ENCODE measurements at places on chromosomes 3 and 15. TPM values are rescaled to one million over a fixed set of nuclear protein-coding genes. Genes with fewer than 3 reads are reported as not detected.

Gene HCLS1
- total RNA-seq, result 0.48 TPM

Gene STX19
- total RNA-seq, result not detected

Gene CTXN2
- not detected for total RNA-seq

Gene FBXW12
- total RNA-seq, result 0.07 TPM

Gene IL17RE
- total RNA-seq, result 1.5 TPM

Gene COLQ
- 1.00 TPM for total RNA-seq

Gene SLC15A2
- 1.7 TPM for total RNA-seq

Gene RAB7A
- total RNA-seq, result 40.6 TPM

Gene FAH
- total RNA-seq, result 17.6 TPM

Gene MYRIP
- 7.8 TPM for total RNA-seq

Gene PLA2G4E
- total RNA-seq, result not detected

GRCh38 chr3:69283913-69284611 lies 101.8 kb downstream of the FRMD4B start:
- DNase-seq, result no peak

DNA sequence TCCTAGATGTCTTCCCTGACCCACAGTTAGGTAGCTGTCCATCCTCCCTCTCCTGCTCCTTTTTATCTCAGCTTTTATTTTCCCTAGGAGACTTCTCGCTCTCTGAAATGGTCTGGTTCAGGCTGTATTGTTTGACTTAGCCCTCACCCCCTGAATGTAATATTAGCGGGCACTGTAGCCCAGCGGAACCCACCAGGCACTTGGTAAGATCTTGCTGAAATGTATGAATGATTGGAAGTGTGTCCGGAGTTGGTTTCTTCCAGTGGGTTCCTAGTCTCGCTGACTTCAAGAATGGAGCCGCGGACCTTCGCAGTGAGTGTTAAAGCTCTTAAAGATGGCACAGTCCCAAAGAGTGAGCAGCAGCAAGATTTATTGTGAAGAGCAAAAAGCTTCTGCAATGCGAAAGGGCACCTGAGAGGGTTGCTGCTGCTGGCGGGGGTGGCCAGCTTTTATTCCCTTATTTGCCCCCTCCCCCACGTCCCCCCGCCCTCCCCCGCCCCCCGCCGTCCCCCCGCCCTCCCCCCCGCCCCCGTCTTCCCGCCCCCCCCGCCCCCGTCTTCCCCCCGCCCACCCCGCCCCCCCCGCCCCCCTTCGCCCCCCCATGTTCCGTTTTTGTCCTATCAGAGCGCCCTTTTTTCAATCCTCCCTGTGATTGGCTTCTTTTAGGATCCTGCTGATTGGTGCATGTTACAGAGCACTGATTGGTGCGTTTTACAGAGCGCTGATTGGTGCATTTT lies 694 bp upstream of the EEFSEC start:
- DNase-seq, result peak; percentile 57

GRCh38 chr3:12556314-12556689 lies 585 bp upstream of the MKRN2 start:
- no peak for DNase-seq

GRCh38 chr3:182078929-182079328 lies 367.2 kb downstream of the SOX2 start:
- DNase-seq, result no peak

DNA sequence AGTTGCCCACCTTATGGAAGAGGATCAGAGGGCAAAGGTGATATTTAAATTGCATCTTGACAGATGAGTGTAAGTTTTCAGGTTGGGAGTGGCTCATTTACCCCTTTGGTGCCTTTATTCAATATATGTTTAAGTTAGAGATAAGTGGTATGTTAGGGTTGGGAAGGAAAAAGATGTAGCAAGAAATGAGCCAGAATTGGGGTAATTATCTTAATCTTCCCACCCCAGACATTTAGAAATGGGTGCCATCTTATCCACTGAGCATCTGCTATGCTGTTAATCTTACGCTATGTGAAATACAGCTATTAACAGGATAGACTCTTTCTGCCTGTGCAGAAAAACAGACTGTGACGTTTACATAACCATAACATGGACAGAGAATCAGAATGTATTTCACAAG lies 6.3 kb downstream of the CMTM7 start:
- DNase-seq, result no peak

DNA sequence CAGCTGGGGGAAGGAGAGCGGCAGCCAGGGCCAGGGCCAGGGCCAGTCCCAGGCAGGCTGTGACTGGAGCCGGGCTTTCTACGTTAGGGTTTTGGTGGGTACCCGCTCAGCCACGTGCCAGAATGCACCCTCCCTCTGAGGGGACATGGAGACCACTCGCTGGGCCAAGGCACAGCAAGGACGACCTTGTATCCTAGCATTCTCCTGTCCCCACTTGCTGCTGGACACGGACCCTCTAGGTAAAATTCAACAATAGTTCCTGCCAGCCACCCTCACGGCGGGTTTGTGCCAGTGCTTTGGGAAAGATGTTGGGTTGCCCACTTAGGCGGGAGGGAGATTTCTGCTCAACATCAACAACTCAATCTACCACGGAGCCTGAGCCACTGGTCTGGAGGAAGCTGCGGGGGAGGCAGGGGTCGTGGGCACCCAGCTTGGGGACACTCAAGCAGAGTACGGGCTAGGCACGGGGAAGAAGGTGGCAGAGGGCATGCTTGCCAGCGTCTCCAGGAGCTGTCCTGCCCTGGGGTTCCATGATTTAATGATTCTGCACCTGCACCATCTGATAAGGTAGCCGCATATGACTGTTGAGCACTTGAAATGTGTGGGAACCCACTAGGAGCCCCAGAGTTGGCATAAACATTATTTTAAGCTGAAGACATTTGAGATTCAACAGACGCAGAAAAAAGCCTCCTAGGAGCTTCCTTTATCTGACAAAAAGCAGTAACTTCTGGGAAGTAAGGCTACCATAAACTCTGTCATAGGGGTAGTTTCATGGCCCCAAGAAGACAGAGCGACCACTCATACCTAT lies 22.5 kb upstream of the C15orf39 start:
- no peak for DNase-seq

DNA sequence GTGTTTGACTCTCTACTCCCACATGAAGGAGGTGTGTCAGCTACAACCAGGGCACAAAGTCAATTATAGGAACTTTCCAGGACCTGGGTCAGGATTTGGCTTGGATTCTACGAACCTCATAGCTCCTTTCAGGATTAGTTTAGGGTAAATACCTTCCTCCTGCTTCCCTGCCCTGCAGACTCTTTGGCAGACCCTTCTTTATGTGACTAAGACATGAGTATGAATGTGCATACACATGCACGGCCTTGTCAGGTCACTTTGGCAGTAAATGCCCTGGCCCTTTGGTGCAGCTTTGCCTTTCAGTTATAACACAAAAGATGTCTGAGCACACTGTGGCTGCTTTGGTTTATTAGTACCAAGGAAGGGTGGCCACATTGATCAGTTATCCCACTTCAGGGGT lies 68.9 kb downstream of the GHSR start:
- no peak for DNase-seq

DNA sequence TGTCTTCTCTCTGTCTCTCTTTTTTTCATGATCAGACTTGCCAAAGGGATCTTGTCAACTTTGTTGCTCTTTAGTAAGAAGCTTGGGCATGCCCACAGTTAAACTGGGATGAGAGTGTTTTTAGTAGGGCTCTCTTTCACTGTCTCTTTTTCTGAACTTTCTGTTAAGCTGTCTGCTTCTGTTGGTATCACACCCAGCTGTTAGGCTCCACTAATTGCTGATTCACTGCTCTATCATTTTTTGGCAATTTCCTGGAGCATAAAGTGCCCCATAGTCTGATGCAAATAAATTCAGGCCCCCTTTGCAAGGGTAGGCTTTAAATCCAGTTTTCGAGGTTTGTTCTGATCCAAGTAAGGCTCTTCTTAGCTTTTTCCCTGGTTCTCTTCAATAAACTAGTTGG lies 360.4 kb upstream of the ADAMTS9 start:
- DNase-seq, result no peak

DNA sequence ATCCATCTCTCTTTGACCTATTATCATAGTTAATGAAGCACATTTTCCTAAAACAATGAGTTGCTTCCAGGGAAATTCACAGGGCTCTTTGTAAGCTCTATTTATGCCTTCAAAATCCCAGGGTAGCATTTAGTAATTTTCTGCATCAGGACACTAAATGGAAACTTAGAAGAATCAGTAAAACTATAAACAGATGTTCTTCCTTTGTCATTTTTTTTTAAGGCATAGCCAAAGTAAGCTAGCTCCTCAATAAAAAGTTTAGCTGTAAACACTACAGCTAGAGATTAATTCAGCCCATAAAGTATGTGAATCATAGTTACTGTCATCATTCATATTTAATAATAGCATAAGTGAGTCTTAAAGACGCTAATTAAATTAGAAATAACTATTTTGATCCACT lies 79.3 kb downstream of the RPL22L1 start:
- no peak for DNase-seq

DNA sequence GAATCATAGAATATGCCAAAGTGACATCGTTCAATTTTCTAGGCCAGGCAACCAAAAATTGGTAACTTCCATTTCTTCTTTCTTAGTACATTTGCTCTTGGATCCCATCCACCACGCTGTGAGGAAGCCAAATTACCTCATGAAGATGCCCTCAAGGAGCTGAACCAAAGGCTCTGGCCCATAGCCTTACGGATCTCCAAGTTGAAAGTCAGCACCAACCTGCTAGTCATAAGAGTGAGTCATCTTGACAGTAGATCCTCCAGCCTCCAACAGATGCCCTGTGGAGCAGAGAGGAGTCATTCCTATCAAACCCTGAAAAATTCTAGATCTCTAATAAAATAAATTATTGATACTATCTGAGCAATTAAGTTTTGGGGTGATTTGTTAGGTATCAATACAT lies 322.5 kb upstream of the COL8A1 start:
- DNase-seq, result no peak

GRCh38 chr3:25433868-25434267 lies 5.8 kb downstream of the RARB start:
- DNase-seq, result no peak

GRCh38 chr3:106457281-106458180 lies 588.7 kb upstream of the CBLB start:
- DNase-seq, result no peak

DNA sequence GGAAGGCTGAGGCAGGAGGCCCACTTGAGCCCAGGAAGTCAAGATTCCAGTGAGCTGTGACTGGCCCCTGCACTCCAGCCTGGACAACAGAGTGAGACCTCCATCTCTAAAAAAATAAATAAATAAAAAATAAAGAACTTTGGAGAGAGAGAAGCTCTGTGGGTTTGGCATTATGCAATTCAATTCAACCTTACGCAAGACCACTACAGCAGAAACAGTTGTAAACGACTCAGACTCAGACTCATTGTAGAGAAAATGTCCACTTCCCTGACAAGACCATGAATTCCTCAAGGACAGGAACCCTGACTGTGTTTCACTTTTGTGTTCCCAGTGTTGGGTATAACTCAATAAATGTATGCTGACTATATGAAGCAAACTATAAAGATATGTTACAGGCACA lies 90.3 kb upstream of the C3orf80 start:
- no peak for DNase-seq

GRCh38 chr3:51471775-51472652 lies 27.8 kb downstream of the DCAF1 start:
- no peak for DNase-seq

DNA sequence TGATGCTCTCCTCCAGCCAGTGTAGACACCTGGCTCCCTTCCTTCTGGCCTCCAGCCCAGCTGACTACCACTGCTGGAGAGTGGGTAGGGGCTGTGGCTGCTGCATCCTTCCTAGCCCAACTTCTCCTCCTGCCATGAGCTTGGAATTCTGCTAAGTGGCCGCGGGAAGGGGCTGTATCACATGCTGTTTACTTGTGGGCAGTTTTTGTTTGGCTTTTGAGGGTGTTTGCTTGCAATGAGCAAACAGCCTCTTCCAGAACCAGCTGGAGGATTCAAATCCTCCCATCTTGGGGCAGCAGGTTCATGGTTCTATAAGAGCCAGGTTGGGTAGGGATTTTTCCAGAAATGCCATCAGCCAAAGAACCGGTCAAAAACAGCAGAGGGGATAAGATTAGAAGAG lies 9.0 kb downstream of the GASK1A start:
- no peak for DNase-seq

GRCh38 chr3:71168880-71169411 lies 414.6 kb downstream of the FOXP1 start:
- no peak for DNase-seq

GRCh38 chr15:90449206-90449735 lies 61.2 kb downstream of the IQGAP1 start:
- no peak for DNase-seq

DNA sequence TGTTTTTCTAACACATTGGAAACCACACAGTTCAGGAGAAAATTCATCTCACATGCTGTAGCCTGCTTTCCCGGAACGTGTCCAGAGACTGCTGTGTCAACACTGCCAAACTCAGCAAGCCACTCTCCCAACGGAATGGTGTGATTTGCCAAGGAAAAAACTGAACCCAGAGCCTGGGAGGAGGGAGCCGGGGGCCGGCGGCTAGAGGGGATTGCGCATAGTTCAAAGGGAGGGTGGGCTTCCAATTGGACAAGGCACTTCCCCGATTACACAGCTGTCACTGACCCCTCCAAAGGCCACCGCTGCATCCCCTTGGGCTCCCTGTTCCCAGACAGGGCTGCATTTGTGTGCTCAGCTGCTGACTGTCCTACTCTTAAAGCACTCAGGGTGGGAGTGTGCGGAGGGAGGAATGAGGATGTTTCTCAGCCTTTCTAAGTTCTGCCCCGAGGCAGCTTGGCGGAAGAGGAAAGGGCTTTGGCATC lies 256.2 kb downstream of the ZNF621 start:
- no peak for DNase-seq

DNA sequence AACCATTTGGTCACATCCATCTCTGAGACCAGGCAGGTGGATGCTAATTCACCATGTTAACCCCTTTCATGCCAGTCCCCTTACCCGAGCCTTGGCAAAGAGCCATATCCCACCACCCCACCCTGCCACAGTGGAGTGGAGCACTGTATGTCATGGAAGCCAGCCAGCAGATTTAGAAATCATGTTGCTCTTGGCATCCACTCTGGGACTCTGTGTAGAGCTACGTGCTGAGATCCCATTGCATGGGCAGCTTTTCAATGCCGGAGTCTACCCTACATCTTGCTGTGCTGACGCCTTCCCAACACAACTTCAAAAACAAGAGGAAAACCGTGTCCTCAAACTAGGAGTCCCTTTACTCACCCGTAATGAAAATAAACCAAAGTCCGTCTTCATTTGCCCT lies 131.0 kb downstream of the NTRK3 start:
- DNase-seq, result no peak

DNA sequence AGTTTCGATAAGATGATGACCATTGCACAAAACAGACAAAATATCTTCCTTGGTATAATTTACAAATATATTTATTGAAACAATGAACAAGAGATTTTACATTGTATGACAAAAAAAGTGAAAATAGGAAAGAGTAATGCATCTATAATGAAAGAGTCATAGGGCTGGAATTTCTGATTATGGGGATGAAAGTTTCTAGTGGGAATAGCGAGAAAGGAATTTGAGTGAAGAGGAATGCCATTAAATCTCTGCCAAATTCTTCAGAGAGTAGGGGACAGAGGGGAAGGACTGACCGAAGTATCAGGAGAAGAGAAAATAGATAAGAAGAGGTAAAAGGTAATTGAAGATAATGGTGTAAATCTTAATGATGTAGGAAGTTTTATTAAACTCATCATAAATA lies 125.4 kb downstream of the VGLL3 start:
- DNase-seq, result no peak

- no peak for DNase-seq
These were observed 418.1 kb downstream of the OCA2 start for GRCh38 chr15:27681038-27681437.

GRCh38 chr3:185712337-185712736 lies 112.5 kb downstream of the IGF2BP2 start:
- no peak for DNase-seq

GRCh38 chr3:99407257-99407656 lies 231.1 kb upstream of the COL8A1 start:
- DNase-seq, result no peak
